CD4-positive, alpha-beta T cell treated with Interleukin-15 for 4 hours (primary cell): ENCODE measurements at places on chromosomes 2 and 18.
A peak's percentile ranks its signal among the peaks of the same experiment; 100 is the strongest.

DNA sequence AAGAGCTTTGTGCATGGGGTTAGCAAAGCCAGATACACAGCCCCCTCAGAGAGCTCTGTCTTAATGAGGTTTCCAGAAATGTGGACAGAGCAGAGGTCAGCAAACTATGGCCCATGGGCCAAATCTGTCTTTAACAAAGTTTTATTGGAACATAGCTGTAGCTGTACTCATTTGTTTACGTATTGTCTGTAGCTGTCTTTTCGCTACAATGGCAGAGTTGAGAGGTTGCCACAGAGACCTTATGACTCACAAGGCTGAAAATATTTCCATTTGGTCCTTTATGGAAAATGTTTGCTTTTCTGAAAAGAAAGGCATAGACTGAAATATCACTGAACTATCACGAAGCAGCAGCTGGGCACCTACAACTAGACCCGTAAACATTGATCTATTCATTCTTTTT lies 841.8 kb downstream of the SLC4A3 start:
- no peak for DNase-seq

- DNase-seq, result no peak
Measured at GRCh38 chr2:165547900-165548299, 78.4 kb downstream of the CSRNP3 start.

- no peak for DNase-seq
Measured at GRCh38 chr2:118569876-118570535, 277.4 kb downstream of the EN1 start.

- no peak for DNase-seq
Measured at GRCh38 chr2:56981554-56981953, 797.8 kb downstream of the CCDC85A start.

GRCh38 chr18:27712066-27712465 lies 464.9 kb downstream of the CDH2 start:
- DNase-seq, result no peak

GRCh38 chr2:128579825-128580224 lies 261.2 kb upstream of the HS6ST1 start:
- DNase-seq, result no peak

GRCh38 chr2:197708331-197708730 lies 3.2 kb downstream of the MARS2 start:
- no peak for DNase-seq

GRCh38 chr2:55151733-55152433 lies 80.2 kb downstream of the CLHC1 start:
- DNase-seq, result no peak

DNA sequence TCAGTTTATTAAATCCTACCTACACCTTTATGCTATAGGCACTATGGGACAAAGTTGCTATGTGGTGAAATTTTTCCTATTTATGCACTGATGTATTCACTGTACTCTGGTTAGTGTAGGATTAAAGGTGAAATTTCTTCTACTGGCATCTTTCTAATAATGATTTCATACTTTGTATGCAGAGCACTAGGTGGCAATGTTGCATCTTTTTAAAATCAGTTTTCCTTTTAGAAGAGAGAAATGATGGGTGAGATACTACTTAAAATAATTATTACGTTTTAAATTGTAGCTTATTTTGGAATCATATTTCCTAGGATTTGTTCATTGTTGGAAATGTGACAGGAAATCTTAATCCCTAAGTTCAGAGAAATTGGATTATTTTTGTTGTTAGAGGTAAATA lies 150.9 kb downstream of the CD8B2 start:
- DNase-seq, result no peak

DNA sequence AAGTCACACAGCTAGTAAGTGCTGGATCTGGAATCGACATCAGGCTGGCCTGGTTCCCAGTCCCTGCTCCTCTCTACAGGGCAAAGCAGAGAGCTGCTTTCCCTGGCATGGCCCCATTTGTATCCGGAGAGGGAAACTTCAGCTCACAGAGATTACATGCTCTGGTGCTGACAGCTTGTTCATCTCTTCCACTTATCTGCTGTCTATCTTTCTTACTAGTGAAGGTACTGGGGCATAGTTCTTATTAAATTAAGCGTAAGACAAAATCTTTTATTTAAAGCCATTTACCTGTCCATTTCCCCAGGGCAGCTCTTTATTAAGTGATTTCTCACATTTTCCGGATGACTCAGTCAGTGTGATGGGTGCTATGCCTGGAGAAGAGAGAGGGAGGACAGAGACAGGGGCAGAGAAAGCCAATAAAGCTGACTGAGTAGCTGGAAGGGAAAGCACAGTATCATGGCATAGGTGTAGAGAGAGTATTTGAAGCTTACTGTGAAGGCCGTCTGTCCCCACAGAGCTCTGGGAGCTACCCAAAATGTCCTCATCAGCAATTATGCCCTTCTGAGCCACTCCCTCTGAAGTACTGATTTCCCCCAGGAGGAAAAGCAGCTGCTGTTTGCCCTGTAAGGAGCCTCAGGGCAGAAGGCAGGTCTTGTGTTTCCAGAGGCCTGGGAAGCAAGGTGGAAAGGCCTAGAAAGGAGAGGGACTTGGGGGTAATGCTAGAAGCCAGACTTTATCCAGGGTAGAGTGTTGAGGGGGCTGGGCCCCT lies 44.1 kb upstream of the EPAS1 start:
- DNase-seq, result no peak

- DNase-seq, result no peak
Measured at GRCh38 chr2:71937396-71937795, 210.3 kb downstream of the CYP26B1 start.

- DNase-seq, result no peak
Measured at GRCh38 chr2:143264851-143265250, 135.6 kb downstream of the ARHGAP15 start.

DNA sequence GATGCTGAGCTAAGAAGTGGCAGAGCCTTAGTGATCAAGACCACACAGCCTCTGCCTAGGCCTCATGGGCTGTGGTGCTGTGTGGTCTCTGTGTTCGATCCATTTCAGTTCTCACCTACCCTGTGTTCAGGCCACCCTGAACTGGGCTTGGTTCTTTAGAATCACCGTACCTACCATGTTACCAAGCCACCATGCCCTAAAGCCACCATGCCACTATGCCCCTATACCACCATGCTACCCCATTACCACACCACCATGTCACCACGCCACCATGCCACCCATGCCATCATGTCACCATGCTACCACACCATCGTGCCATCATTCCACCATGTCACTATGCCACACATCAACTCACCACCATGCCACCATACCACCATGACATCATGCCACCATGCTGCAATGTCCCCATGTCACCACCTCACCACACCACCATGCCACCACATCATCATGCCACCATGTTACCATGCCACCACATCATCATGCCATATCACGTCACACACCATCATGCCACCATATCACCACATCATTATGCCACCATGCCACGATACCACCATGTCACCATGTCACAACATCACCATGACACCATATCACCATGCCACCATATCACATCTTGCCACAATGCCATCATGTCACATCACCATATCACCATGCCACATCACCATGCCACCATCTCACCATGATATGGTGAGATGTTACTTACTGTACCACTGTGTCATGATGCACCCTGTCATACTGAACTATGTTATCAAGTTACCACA lies 191.0 kb upstream of the ARL4C start:
- no peak for DNase-seq

DNA sequence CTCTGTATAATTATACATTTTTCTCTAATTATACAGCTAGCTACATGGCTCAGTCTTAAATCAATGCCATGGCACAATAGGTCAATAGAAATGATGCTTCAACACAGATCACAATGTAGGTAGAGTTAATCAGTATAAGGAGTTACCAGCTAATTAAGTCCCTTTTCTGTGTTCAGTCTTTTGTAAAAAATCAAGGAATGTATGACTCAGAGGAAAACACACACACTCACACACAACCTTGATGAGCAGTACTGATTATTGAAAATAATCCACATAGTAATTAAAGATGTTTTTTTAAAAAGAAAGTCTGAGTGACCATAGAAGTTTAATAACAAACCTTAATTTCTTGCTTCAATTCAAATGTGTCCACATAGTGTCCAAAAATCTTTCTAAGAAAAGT lies 691.3 kb downstream of the LRP1B start:
- DNase-seq, result no peak

DNA sequence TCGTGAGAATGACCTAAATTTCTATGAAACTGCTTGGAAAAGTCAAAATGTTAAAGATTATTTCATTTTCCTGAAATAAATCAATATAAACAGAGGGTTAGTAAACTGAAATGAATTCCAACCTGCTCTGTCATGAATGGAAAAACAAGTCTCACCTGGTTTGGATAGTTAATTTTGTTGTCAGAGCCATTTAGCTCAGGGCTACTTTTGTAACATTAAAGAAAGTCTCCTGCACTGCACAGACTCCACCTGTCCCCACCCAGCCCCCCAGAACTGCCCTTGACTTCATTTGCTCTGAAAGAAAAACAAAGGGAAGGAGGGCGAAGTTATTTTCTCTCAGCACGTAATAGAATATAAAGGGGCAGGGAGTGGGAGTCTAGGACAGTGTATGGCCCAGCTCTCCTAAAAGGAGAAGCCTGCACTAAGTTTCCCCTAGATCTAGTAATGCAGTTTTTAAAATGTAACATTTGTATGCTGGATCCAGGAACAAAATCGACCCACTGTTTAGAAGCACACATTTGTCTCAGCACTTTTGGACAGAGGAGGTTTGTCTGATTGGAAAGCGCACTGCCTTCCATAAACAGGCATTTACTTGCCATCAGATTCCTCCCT lies 54.2 kb upstream of the ACSL3 start:
- no peak for DNase-seq

- DNase-seq, result no peak
Measured at GRCh38 chr2:3491716-3492474, 27.4 kb downstream of the ADI1 start.

DNA sequence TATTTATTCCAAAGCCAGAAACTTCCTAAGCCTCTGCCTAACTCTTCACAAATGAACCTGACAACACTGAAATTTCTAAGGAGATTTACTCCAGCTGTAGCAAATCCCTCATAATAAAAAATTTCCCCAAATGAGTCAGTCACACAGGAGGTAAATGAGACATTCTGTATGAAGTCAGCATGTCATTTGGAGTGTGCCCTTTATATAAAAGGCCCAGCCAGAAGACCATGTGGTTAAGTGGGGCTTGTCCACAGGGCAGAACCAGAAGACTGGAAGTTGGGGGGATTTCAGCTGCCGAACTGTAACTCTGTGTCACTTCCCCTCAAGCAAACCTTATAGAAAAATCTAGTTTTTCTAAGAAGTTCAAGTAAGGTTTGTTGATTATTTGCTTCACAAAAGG lies 30.2 kb downstream of the NRP2 start:
- DNase-seq, result no peak

DNA sequence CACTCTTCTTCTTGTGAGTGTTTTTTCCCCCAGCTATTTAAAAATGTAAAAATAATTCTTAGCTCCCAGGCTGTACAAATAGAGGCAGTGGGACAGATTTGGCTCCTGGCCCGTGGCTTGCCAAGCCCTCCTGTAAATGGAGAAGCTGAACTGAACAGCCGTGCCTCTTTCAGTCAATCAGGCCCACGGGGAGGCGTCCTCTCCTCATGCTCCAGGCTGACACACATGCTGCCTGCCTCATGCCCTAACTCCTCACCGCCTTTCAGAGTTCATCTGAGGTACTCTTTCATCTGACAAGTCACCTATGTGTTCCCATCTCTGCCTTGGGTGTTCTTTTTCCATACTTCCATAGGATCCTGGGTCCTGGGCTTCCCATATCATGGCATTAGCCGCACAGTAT lies 58.9 kb downstream of the BMP10 start:
- no peak for DNase-seq

- DNase-seq, result peak; percentile 43
Measured at GRCh38 chr18:2956056-2956455, 56.9 kb downstream of the LPIN2 start.

GRCh38 chr2:75356865-75357264 lies 157.5 kb upstream of the TACR1 start:
- no peak for DNase-seq

GRCh38 chr2:71100195-71100964 lies 29.6 kb downstream of the MCEE start:
- peak; percentile 52 for DNase-seq

- no peak for DNase-seq
Measured at GRCh38 chr2:62486439-62486765, 19.6 kb downstream of the TMEM17 start.

- no peak for DNase-seq
Measured at GRCh38 chr2:207606399-207606798, 18.8 kb downstream of the METTL21A start.

DNA sequence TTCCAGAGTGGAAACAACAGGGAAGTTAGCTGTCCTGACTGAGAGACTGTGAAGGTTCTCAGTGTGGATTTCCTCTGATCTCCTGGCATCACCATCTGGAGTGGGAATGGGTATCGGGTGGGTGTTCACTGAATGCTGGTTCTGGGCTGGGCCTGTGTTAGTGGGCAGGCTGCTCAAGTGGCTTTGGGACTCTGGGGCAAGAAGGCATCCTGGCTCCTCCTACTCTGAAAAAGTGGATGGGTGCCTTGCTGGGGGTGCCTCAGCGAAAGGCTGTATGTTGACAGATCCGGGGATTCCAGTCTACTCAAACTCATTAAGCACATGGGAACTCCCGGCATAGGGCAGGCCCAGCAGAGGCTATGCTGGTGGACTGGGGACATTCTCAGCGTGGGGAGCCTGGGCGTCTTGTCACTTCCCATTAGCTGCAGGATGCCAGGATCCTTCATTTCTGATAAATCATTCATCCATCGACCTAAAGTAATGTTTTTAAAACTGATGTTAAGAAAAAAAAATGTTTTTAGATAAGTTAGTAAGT lies 27.5 kb upstream of the CHRNA1 start:
- no peak for DNase-seq

DNA sequence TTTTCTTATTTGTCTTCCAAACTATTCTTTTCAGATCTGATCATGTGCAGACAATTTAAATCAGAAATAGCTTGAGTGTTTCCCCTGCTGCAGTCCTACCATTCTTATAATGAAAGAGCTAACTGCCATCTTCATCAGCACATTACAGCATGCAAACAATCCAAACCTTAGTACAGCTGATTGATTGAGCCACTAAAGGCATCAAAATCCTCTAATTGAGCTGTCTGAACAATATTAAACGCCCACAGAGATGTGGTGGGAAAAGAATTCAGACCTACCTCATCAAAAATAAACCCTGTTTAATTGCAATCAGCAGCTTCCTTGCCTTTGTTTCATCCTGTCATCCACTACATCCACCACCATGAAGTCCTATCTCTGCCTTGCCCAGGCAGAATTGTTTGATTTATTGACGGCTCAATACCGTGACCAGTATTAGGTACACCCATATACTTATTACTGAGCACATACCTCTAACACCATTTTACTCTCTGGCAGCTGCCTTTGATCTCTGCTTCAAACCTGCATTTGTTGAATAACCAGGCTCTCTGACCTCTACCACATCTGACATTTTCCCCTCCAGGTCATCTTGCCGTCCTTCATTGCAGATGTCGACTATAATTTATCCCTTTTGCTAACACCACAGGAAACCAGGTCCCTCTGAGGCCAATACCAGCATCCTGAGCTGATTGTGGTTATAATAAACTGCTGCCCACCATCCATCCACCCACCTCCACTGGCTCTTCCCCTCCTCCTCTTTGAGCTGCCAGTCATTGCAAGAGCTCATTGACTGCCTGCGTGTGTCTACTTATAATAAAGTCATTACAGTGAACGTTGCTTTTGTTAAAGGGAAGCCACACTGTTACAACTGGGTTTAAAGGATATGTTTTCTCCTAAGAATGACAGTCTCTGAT lies 78.5 kb downstream of the RBM43 start:
- DNase-seq, result no peak
